ENCODE measurements at places on chromosomes 12 and 14.

- no peak for DNase-seq
Observed at GRCh38 chr14:93972618-93973205, 3.7 kb downstream of the ASB2 start.

DNA sequence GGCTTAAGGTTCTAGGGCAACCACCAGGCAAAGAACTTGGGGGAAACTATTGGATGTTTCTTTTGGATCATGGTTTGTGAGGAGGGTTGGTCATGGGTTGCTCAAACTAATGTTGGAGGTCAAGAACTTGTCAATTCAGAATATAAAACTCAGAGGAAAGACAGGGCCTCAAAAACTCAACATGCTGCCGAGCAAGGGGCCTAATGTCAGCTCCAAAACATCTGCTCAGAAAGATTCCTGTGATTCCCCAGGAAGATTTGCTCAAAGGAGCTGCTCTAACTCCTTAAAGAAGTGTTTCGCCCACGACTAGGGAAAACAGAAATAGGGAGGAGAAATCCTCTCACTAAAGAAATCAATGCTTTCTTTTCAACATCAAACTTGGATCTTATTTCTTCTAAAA, 3.7 kb upstream of the IGF1 start:
- DNase-seq: no peak

- DNase-seq: no peak
Observed at GRCh38 chr14:36820901-36821300, 159.2 kb downstream of the PAX9 start.

DNA sequence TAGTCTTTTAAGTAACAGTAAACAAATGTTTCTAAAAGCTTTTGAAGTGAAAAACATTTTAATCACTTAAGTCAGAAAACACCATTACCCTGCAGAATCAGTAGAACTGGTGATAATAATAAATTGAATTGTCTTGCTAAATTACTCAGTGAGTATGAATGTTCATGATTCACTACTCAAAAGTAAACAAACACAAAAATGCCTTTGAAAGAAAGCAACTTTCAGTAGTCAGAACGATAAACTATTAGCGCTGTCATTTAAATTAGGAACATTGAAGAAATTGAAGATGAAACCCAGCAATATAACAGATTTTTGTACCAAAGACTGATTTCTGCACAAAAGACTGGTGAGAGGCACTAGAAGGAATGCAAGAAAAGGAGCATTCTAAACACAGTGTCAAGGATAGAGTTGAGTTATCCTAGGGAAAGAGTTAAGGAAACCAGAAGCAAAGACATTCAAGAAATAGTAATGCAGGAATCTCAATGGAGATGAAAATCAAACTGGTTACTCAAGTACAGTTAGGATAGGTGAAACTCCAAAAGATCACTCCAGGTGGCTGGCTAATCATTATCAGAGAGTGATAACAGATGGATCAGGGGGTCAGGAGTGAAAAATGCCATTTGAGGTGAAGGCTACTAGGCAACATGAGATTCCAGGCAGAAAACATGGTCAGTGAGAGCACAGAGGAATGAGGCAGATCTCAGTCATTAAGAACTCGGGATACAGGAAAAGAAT, 77.4 kb upstream of the ALG10 start:
- DNase-seq: no peak

GRCh38 chr14:78344290-78344689, 174.1 kb downstream of the NRXN3 start:
- DNase-seq: no peak
